ENCODE measurements at places on chromosomes 11 and 22.

GRCh38 chr11:68941324-68942094 lies 37.8 kb downstream of the IGHMBP2 start:
- no peak for DNase-seq

GRCh38 chr11:71080239-71081097 lies 171.9 kb downstream of the SHANK2 start:
- DNase-seq = no peak

GRCh38 chr22:50256258-50256862 lies 5.1 kb downstream of the MAPK12 start:
- no peak for DNase-seq

DNA sequence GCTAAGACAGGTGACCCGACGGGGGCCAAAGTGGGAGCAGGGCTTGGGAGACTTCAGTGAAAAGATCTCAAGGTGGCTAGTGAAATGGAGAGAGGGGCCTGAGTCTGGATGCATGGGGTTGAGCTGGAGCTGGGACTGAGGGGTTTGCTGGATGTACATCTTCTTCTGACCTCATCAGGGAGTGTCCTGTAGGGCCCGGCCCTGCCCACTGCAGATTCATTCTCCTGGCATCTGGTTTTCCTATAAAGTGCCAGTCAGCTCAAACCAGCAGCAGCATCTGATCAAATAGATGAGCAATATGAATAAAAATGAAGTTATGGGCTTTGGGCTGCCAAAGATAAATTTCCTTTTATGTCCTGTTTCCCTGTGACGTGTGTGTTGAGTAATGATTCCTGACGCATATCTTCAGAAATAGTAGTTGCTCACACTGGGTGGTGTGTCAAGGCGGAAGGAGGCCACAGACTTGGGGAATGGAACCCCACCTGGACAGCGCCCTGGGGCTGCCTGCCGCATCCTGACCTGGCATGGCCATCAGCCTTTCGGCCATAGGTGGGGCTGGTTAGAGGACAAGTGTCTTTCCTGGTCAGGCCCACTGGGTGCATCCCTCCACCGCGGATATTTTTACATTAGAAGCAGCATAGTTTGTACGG lies 135.4 kb downstream of the OSBP2 start:
- no peak for DNase-seq

DNA sequence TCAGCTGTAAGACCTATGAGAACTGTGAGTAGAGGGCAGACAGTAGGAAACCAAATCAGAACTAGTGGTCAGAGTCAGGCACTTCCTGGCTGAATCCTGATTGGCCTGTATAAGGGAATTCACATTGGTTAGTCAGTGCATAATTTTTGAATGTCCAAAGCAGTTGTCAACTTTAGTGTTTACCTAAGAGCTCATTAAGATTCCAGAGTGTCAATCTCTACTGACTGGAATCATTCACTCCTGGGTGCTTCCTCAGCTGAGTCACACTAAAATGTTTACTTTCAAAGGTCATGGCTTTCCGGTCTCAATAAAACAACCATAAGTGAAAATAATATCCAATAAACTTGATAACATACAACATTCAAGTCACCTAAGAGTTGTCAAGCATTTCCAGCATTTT lies 306.1 kb downstream of the C11orf87 start:
- DNase-seq = no peak

DNA sequence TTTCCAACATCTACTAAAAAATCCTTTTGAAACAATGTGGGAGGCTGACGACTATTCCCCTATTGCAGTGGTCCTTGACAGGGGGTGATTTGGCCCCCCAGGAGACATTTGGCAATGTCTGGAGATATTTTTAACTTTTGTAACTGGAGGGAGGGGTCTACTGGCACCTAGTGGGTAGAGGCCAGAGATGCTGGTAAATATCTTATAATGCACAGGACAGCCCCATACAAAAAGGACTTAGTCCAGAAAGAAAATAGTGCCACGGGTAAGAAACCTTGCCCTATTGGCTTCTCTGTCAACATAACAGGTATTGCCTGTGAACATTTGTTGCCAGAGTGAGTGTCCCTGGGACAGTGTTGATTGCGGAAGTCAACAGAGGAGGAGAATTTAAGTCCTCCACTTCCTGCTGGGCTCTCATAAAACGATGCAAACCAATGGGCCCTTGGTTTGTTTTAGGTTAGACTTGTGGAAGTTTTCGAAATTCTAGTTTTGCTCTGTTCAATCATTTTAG lies 101.6 kb downstream of the MAML2 start:
- no peak for DNase-seq

- peak; percentile 46 for DNase-seq
Observed at GRCh38 chr22:38927033-38927781, 30.2 kb upstream of the APOBEC3A start.

- DNase-seq = no peak
Observed at GRCh38 chr22:42805998-42806830, 50.9 kb downstream of the ARFGAP3 start.

DNA sequence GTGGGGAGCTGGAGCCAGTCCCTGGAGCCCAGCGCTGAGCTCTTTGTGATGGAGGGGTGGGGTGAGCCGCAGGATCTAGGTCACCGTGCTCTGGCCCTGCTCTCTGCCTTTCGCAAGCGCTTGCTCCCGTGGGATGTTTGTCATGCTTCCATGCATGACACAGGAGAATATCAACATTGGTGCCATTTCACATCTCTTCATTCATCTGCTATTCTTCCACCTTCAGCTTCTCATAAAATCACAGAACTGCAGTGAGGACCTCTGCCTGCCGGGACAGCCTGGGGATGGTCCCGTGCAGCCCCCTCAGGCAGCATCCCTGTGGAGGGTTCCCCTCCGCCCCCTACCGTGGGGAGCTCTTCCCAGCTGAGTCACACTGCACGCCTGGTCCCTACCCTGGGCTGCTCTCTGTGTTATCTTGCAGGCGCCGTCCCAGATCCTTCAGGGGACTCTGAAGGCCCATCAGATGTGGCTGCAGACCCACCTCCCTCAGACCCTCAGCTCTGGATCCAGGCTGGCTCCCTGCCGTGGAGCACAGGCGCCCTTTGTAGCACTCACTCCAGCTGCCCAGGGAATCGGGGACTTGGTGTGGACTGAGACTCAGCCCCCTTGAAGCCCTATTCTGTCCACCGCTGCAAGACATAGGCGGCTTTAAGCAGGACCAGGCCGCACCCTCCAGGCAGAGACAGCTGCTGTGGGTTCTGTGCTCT lies 5.1 kb upstream of the SEPTIN5 start:
- no peak for DNase-seq

DNA sequence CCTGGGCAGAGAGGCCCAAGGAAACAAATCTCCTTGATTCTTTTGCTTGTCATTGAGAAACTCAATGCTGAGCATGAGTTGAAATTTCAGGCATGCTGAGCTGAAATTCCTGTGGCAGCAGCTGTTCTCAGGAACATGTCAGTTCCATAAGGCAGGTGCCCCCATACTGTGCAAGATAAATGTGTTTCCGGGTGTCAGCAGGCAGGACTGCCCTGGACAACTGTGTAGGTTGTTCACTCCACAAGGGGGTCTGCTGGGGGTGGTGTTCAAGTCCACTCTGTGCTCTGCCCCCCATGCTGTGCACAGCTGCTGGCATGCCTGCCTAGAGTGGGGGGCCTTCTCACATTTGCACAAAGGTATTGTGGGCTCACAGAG lies 133.7 kb downstream of the CTTN start:
- DNase-seq = no peak

- DNase-seq = no peak
Observed at GRCh38 chr11:76760236-76760635, 22.9 kb upstream of the TSKU start.

- no peak for DNase-seq
Observed at GRCh38 chr11:132590554-132590953, 941.7 kb downstream of the OPCML start.

- DNase-seq = no peak
Observed at GRCh38 chr22:31141551-31141950, 1.2 kb upstream of the PLA2G3 start.

DNA sequence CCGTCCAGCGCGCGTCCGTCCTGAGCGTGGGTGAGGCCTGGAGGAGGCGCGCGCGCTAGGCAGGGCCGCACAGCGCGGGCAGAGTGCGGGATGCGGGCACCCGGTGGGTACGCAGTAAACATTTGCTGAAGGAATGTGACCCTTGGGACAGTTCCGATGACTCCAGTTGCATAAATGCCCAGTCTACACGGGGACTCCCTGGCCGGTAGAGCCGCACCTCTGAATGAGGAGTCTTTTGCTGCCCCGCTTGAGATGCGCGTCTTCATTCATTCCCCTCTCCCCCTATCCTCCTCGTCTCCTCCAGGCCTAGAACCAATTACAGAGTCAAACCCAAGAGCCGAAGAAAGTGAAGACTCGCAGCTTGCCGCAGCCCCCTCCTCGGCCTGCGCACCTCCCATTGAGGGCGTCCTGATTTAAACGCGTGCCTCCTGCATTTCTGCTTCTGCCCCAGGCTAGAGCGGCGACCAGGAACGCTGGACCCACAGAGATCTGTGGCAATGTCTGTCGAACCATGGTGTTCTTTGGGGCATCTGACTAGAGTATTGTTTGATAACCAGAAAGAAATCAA lies 729 bp upstream of the CHKB start:
- peak; percentile 13 for DNase-seq

GRCh38 chr11:70650075-70650909 lies 252.0 kb downstream of the CTTN start:
- no peak for DNase-seq

DNA sequence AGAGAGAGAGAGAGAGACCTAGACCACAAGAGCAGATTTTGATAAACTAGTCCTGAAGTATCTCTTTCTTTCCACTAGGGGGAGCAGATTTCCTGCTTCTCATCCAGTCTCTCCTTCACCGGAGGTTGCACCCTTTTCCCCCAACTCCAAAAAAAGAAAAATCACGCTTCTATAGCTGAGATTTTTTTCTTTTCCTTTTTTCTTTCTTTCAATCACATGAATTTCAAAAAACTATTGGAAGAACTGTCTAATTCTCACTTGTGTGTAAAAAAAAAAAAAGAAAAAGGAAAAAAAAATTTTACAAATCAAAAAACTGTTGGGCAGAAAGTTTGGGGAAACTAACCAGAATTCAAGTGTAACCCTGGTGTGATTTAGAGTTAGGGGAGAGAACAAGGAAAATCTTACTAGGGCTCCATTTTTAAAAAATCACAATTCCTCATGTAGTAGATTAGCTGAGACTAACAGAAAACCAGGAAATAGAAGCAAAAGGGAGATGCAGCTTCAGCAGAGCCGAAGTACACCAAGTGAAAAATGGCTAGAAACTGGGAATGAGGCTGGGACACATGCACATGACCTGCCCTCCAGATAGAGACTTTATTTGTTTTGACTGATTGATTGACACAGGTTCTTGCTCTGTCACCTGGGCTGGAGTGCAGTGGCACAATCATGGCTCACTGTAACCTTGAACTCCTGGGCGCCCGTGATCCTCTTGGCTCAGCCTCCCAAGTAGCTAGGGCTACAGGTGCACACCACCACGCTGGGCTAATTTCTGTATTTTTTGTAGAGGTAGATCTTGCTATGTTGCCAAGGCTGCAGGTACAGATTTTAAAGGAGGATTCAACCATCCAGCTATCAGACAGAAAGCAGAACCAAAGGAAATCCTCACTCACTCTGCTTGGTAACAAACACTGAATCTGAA lies 27.1 kb downstream of the SDHD start:
- no peak for DNase-seq

DNA sequence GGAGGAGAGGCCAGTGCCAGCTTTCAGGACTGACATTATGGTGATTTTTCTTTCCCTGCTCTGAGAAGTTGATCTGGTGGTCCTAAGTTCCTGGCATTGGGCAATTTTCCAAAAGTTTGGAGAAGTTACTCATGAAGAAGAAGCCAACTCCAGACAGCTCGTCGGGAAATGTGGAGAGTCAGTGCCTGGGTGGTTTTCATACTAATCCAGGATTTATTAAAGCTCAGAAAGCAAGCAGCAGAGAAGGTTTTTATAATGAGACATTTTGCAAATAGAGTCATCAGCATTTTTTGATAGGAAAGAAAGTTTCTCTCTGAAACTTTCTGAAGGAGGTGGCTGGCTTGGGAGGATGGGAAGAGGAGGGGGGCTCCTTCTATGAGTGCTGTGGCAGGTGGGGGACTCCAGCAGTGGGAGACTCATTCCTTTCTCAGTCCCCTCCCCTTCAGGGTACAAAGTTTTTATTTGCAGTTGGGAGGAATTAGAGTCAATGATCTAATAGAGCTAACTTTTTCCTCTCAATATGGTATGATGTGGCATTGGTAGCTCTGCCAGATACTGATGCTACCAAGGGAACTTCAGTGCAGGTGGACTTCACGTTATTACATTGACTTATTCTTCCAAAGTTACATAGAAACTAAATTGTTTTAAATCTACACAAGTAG lies 55.4 kb downstream of the LIF start:
- DNase-seq = no peak

GRCh38 chr22:19998991-19999820 lies 17.4 kb downstream of the ARVCF start:
- no peak for DNase-seq

DNA sequence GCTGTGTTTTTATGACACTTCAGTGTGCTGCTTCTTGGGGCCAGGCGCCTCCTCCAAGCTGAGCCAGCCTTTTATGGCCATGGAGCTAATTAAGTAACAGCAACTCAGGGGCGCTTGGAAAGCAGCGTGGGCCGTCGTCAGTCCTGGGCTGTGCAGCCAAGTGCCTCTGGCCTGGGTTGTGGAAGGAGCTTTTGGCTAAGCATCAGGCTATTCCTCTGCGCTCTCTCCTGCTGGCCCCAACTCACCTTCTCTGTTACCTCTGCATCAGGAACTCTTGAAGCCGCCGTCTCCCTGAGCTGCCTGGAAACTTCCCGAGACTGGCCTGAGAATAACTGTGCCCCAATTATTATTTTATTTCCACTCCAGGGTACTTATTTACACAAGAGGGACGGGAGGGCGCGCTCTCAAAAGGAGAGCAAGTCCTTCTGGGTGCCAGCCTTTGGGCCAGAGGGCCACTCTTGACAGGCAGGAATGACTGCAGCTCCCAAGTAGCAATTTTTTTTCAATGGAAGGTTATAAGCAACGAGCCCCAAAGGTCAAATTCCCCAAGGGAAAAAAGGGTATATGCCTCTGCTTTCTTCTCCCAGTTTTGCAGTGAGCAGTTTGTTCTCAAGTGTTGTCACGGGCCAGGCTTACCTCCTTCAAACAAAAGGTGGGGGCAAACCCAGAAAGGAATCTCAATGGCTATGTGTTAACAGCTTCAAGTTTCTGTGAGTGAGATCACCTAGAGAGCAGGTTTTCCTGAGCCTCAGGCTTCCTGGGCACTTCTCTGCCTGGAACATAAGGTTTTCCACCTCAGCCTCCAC lies 38.5 kb upstream of the NAV2 start:
- DNase-seq = no peak

GRCh38 chr22:49372530-49373288 lies 455.0 kb downstream of the BRD1 start:
- DNase-seq = no peak

DNA sequence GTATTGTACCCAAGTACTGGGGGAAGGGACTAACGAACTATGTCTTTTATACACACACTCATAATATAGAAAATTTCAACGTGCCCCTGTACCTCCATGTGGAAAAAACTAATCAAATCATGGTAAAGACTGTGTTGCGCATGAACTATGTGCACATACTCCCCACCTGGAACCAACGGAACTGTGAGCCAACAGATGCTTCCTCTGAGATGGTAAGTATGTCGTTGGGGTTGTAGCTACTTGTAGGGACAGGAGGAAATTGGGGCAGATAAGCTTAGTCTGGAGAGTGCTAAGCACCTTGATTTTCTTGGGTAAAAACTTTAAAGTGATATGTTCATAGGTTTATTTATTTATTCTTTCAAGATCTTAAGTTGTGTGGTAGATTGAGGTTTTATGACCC lies 40.1 kb downstream of the GLYAT start:
- DNase-seq = no peak

Measured in activated CD8-positive, alpha-beta memory T cell treated with anti-CD3 and anti-CD28 coated beads, Interleukin-2, amount 50 U/mL, for 4 hours (primary cell).